ENCODE measurements at places on chromosomes 7 and 10.

- no peak for DNase-seq
These were observed 35.3 kb upstream of the DPYSL4 start for GRCh38 chr10:132151286-132151950.

DNA sequence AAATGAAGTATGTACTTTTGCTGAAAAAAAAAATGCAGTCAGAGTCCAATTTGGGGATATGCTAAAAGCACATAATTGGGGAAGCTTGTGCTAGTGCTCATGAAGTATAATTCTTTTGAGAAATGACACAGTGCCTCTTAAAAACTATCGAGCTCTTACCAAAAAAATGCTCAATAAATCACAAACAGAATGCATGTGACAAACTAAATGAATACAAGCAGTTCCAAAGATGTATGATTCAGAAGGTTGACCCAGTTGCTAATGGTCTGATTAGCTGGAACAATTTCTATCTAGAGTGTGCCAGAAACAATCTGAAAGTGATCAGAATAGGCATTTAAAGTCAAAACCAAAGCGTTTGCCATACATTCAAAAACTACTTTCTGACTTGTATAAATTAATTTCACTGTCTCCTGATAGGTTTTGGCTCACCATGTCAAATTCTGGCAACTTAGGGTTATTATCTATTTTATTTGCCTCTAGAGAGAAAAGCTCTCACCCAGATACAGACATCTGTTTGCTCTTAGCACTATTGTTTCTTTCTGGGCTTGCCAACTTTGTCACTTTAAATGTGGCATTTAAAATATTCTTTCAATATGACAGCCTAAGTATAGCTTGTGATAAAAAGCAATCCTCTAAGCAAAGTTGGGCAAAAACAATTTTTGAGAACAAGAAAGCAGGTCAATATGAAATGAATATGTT is 114.7 kb upstream of the AHR start:
- DNase-seq: no peak

DNA sequence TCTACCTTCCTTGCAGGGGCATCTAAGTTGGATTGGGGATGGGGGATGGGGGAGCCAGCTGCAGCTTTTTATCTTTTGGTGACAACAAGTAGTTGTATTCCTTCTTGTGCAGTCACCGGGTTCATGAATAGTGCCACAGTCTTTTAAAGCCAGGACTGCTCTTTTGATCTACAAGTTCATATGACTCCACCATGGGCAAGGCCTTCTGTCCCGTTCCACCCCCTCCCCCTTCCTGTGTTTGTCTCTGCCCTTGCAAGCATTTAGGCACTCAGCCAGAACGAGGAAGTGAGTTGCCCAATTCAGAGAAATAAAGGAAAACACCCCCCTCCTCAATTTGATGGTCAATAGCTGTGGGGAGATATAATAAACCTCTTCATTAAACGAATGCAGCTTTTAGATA is 44.8 kb upstream of the EGR2 start:
- DNase-seq: no peak

DNA sequence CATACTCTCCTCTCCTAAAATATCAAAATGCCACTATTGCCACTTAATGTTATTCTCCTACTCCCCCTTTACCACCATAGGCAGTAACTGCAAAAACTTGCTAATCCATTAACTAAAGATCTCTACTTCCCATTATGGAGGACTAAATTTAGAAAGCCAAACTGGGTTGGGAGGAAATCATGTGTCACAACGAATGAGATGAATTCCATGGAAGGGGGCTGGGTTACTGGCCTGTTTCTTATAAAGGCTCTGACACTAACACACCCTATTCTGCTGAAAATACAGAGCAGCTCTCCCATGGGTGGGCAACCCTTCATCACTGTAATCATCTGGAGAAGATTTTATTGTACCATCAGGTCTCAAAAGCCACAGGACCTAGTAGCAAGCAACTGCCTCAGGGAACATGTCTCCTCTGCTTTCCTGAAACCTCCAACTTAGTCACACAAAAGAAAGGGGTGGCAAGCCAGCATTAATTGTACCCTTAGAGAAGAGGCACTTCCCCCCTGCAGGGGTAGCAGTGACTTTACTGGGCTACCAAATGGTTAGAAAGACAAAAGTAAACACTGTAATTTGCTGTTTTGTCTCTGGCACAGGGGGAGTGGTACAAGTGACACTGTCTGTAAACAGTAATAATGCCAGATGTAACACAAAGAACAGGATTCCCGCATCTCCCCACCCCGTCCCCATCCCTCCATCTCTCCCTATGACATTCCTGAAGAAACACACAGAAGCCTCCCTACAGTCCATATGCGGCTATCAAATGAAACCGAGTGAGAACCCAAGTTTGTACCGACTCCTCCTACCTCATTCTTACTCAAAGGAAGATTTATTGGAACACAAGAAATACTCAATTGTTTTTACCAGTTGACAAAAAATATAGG is 81.6 kb downstream of the ARMH3 start:
- no peak for DNase-seq

DNA sequence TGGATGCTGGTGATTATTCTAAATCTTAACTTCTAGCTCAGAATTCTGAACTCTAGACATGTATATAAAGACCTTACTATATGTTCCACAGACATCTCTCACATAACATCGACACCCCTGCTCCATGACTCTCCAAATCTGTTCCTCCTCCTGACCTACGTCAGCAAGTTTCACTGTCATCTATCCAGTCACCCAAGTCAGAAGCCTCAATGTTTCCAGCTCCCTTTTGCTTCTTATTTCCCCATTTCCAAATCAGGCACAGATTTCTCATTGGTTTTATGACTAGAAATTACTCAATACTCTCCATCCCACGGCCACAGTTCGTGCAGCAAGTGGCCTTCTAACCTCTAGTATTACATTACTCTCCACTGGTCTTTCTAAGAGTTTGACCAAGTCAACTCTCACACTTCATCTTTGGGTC is 28.5 kb downstream of the EPC1 start:
- peak; percentile 41 for DNase-seq

Measured in AML-193 (cell line).